ENCODE measurements at places on chromosomes 13 and 19.

- DNase-seq: no peak
These were observed 6.9 kb downstream of the CARM1 start for GRCh38 chr19:10878253-10878652.

DNA sequence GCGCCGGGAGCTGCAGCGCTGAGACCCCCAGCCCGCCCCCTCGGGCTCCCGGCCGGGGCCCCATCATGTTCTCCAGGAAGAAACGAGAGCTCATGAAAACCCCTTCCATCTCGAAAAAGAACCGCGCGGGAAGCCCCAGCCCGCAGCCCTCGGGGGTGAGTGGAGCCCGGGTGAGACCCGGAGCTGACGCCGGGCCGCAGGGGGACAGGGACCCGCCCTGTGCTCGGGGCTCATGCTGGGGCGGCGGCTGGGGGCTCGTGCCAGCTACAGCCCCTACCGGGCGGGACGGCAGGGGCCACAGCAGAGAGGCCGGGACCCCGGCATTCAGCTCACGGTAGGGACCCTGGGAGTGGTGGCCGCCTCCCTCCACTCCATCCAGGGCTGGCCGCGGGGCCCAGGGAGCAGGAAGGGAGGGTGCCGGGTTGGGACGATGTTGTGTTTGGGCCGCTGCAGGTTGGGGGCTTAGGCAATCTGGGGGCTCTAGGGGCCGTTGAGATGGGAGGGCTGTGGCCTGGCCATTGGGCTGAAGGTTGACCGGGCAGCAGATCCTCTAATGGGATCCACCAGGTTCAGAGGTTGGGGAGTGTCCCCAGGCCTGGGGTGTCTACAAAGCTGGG, 482 bp downstream of the ARHGAP45 start:
- DNase-seq: no peak

- DNase-seq: no peak
These were observed 3.4 kb downstream of the ZNF576 start for GRCh38 chr19:43599635-43600295.

- DNase-seq: no peak
These were observed 1.5 kb upstream of the OBI1 start for GRCh38 chr13:78660495-78660857.

DNA sequence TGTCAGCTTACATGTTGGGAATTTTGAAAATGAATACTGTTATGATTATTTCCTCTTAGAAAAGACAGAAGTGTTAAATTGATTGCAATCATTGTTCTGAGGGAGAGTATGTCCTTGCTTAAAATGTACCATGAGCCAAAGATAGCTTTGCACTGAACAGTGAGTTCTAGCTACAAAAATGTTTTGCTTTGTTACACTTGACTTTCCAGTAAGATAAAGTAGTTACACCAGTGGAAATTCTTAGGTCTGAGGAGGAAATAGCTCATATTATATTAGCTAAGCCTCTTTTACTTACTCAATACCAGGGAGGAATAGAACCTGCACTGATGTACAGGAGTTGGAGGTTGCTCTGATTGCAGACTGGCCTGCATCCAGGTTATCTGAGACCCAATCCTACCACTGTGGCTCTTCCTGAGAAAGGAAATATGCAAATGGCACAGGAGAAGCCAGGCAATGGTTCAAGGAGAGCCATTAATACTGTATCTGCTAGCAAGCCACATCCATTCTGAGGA, 53.0 kb upstream of the FBXL3 start:
- DNase-seq: no peak

DNA sequence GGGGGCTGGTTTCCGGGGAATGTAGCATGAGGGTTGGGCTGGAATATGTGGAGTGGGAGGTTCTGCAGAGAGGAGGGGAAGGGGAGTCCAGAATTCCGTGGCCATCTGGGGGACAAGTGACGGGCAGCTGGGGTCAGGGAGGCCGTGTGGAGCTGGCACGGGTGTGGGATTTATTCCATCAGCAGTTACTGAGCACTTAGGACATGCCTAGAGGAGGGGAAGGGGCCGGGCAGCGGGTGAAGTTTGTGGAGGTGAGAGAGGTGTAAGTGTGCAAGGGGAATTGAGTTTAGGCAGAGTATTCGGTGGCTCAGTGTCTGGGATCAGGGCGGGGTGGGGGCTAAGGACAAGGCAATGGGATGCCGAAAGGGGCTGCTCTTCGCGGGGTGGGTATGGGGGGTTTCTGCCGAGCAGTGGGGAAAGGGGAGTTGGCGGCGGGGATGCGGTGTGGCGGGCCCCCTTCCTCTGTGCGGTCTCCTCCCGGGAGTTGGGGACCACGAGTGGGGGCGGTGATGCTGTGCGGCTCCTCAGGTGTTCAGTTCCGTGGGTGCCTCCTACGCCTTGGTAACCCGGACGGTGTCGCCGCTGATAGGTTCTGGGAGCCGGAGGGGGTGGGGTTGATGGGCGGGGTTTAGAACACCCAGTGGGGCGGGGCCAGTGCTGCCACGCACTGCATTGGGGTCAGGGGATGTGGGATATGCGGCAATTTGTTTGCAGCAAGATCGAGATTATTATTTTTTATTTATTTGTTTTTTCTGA, 5.4 kb downstream of the CCDC61 start:
- peak; percentile 56 for DNase-seq

DNA sequence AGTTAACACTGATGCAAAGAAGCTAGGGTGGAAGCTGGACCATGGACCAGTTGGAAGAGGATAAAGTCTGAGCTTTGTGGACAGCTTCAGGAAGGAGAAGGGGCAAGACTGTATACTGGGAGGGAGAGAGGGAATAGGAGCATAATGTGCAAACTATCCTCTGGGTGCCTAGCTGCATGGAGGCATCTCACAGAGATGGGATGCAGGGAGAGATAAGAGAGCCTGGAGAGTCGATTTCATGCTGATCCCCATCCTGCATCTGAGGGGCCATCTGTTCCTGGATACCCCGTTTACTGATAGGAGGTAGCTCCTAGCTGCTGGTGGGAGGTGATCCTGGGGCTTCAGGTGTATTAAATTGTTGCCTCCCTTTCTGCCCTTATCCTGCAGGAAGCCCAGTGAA, 8.8 kb downstream of the CYP4F3 start:
- no peak for DNase-seq

GRCh38 chr13:30998136-30999088, 66.0 kb downstream of the TEX26 start:
- DNase-seq: no peak

DNA sequence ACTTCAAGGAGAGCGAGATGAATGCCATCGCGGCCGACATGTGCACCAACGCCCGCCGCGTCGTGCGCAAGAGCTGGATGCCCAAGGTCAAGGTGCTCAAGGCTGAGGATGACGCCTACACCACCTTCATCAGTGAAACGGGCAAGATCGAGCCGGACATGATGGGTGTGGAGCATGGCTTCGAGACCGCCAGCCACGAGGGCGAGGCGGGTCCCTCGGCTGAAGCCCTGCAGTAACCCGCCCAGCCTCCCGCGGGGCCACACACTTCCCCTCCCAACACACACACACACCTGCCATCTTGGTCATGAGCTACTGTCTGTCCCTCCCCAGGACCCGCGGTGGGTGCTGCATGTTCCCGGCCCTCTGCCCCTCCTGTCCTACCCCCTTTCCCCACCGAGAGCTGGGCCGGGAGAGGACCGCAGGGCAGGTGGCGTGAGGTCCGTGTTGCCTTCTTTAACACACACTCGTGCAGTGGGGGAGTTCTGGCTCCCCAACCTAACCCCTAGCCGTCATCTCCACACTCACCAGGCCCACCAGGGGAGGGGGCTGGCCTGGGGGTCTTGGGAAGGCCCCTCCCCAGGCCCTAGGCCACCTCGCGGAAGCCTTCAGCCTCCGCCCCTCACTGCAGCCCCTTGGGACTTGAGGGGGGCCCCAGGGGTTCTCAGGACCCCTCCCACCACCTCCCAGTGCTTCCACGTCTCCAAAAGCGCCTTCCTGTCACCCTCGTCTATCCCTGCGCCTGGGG, 11.8 kb downstream of the STX10 start:
- no peak for DNase-seq

DNA sequence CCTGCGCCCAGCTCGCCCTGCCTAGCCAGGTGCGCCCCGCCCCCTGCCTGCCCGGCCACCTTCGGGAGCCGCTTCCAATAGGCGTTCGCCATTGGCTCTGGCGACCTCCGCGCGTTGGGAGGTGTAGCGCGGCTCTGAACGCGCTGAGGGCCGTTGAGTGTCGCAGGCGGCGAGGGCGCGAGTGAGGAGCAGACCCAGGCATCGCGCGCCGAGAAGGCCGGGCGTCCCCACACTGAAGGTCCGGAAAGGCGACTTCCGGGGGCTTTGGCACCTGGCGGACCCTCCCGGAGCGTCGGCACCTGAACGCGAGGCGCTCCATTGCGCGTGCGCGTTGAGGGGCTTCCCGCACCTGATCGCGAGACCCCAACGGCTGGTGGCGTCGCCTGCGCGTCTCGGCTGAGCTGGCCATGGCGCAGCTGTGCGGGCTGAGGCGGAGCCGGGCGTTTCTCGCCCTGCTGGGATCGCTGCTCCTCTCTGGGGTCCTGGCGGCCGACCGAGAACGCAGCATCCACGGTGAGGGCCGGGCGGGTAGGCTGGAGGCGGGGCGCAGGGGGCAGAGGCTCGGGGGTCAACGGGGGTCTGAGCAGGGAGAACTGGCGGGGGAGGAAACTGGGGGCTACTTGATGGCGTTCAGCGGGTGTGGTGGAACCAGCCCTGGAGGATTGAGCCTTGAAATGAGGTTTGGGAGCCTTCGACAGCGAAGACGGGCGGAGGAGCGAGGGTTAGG, at the start of gene SPINT2:
SPINT2 (plus strand) TSS at position 88 of the 727 bp plus-strand sequence; CDS start at position 408, 320 bp downstream.
- DNase-seq: peak; percentile 31

DNA sequence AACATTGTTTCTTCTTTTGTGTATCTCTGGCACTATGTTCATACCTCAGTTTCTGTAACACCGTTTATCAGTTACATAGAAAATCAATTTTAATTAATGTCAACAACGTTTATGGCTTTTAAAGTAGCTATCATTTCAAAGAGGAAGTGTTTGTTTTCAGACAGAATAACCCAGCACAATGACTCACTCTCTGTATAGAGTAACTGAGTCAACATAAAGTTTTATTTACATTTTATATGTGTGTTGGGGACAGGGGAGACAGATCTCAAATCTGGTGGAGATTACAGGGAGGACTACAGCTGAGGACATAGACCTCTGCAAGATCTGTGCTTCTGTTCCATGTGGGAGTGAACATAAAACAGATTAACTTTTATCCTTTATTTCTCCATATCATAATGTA, 2590.1 kb downstream of the PCDH9 start:
- no peak for DNase-seq

GRCh38 chr13:33125821-33126570, 109.8 kb downstream of the KL start:
- DNase-seq: no peak

GRCh38 chr13:111031531-111031961, 83.6 kb upstream of the ARHGEF7 start:
- DNase-seq: no peak

DNA sequence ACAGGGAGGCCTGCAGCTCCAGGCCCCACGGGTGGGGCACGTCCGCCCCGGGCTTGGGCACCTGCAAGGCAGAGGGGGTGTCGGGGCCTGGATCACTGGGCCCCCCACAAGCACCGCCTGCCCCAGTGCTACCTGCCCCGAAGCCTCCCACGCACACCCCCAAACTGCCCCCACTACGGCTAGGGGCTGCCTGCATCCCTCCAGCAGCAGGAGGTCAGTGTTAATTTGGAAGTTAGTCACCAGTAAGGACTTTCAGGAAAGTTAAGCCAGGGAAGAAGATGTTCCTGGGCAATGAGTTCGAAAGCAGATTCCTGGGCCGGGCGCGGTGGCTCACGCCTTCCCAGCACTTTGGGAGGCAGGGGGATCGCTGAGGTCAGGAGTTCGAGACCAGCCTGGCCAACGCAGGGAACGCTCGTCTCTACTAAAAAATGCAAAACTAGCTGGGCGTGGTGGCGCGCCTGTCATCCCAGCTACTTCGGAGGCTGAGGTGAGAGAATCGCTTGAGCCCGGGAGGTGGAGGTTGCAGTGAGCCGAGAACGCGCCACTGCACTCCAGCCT, 5.5 kb downstream of the PEAK3 start:
- DNase-seq: no peak

GRCh38 chr19:40517248-40517647, 50.4 kb downstream of the SPTBN4 start:
- no peak for DNase-seq

DNA sequence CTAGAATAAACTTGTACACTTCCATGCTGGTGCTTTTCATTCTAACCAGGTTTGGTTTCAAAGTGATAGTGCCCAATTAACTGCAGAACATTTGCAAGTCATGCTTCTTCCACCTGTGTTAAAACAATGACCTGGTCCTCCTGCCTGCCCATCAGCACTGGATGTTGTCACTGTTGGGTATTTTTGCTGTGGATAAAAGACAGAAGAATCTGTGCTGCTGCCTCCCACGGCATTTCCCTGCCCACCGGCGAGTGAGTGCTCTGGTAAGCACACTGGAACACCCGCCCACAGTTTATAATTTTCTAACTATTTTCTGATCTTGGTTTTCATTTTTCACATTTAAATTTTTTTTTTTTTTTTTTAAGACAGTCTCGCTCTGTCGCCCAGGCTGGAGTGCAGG, 2.3 kb upstream of the AKAP8 start:
- no peak for DNase-seq

DNA sequence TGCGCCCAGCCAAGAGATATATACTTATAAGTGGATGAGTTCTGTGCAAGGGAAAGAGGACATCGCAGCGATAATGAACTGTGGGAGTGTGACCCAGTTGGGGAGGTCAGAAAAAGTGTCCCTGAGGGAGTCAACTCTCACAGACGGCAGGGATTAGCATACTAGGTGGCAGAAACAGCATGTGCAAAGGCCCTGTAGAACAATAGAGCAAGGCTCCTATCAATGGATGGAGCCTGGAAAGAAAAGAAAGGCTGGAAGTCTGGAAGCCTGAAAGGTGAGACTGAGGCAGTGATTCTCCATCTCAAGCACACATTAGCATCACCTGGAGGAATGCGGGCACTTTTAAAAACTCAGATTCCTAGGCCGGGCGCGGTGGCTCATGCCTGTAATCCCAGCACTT, 21.4 kb upstream of the TNFSF14 start:
- DNase-seq: no peak

DNA sequence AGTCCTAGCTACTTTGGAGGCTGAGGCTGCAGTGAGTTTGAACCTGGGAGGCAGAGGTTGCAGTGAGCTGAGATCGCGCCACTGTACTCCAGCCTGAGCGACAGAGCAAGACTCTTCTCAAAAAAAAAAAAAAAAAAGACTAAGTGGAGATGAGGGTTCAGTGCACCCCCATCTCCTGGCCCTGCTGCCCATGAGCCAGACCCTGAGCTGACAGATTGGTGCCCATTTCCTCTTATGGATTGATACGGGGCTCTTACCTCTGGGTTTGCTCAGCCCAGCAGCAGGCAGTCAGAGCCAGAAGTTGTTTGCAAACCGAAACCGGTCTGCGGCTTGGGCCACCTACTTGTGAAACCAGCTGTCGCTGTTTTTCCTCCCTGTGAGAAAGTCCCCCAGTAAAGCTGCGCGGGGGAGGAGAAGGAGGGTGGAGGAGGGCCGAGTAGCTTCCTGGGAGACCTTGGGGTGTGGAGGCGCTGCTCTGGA, 36.9 kb downstream of the ARRDC2 start:
- peak; percentile 79 for DNase-seq
